ENCODE measurements at places on chromosomes 1 and 21.

DNA sequence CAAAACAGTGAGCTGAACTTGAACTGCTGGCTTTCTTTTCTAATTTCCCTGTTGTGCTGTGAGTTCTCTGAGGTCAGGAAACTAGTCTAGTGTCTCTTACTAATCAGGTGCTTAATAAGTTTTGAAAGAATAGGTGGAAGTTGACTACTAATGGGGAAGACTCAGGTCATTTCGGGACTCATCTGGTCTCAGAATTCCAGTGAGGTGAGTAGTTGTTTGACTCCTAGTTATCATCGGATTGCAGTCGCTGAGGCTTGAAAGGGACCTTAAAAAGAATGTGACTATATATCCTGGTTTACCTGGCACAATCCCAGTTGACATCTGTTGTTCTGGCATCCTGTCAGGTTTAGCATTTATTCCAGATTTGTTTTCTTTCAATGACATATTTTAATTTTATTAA lies 81.4 kb upstream of the SPAG17 start:
- no peak for DNase-seq

GRCh38 chr1:17265162-17265561 lies 16.3 kb downstream of the PADI3 start:
- no peak for DNase-seq

GRCh38 chr1:99365141-99365540 lies 100.8 kb downstream of the PLPPR4 start:
- DNase-seq, result peak; percentile 75

GRCh38 chr1:162876751-162877150 lies 15.8 kb upstream of the CCDC190 start:
- DNase-seq, result no peak
